EL (cell line): ENCODE measurements at places on chromosomes 2 and 18.

DNA sequence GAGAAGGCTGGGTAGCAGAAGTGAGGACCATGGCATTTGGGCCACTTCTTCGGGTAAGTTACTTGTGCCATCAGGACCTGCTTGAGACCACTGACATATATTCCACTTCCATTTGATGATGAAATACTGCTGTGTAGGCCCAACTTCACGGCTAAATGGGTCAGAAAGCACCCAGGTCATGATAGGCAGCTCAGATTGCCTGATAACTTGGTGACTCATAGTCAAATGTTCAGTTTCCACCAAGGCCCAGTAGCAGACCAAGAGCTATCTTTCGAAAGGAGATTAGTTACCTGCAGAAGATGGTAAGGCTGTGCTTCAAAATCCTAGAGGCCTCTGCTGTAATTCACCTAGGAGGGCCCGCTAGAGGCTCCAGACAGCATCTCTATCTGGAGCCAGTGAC is 31.8 kb upstream of the MEX3C start:
- no peak for DNase-seq

DNA sequence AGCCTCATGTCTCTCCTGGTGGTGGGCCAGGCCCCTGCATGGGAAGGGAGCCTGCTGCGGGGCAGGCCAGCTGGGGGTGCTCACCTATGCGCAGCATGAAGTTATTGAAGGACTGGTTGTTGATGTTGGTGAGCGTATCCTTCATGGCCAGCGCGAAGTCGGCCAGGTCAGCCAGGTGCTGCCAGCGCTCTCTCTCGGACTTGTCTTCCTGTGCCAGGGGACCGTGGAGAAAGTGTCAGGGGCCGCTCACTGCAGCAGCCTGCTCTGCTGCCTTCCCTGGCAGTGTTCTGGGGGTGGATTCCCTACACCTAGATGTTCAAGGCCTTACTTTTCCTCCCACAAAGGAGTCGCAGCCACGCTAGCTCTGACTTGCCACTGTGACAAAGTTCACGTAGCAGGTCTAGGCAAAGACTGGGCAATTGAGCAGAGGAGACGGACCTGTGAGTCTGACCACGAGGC is 28.2 kb downstream of the CENPO start:
- no peak for DNase-seq

GRCh38 chr2:98935777-98936352 is at the start of gene CRACDL:
Gene CRACDL (minus strand): TSS chr2:98936225. CDS start chr2:98846800, 89,425 bp downstream.
- no peak for DNase-seq

- DNase-seq = no peak
Measured at GRCh38 chr2:46377101-46377581, 79.9 kb downstream of the EPAS1 start.

GRCh38 chr2:166417669-166418068 is 41.9 kb upstream of the SCN9A start:
- DNase-seq = peak; percentile 60

- no peak for DNase-seq
Measured at GRCh38 chr18:38563396-38563980, 997.9 kb upstream of the CELF4 start.

DNA sequence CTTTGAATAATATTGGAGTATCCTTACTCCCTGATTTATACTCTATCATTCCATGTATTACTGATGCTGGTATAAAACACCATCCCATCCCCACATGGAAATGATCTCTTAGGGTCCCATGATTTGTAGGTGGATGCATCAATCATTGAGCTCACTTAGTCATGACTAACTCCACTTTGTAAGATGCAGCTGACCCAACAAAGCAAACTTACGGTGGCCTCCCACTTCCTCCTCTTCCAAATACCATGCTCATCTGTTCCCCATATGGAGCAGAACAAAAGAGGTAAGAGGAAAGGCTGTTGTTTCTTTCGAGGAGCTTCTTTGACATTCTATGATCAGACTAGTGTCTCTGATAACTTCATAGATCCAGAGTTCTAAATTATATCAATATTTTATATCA is 640.2 kb upstream of the SLC39A10 start:
- no peak for DNase-seq

DNA sequence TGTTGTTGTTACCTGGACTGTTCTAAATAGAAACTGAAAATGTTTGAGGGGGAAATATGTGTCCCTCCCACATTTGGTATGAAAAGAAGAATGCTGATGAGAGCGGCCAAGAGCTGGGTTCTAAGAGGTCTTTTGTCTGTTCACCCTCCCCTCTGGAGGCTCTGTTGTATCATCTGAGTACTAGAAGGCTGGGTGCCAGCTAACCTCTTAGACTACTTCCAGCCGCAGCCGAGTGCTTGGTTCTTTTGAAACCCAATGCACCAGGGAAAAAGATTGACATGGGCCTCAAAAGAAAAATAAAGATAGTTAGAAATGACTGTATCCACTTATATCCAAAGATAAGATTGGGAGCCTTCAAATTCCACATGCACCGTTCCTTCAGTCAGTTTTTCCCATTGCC is 255.9 kb downstream of the TXNL1 start:
- no peak for DNase-seq

DNA sequence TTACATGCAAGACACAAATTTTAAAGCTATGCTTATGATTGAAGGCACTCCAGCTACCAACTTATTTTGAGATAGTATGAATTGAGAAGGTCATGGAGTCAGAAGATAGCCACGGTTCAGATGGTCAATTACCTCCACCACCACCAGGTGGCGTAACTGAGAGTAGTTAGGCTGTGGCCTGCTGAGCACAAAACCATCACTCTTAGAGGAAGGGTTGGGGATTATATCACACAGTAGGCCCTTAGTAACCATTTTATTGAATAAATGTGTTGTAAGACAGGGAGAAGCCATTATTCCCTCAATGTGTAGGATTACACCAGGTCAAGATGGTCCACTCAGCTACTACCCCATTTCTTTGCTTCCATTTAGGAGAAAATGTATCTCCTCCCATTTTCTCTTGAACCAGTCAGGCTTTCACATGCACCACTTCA is 18.8 kb downstream of the KLHL41 start:
- peak; percentile 58 for DNase-seq
